ENCODE measurements at places on chromosomes 4 and X.
A peak's percentile ranks its signal among the peaks of the same experiment; 100 is the strongest.

DNA sequence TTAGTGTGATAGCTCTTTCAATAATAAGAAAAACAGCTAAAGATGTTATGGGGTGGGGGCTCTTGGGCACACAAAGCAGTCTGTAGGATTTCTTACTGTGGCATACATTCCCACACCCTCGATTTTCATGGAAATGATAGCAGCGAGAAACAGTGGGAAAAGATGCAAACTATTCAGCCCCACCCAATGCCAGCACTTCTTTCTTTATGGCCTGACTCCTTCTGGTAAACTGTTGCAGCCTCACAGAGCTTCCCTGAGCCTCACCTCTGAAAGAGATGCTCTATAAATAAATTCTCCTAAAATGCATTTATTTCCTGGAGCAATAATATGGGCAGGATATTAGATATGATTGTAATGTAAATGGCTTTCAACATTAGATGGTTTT, 910 bp downstream of the ANK2 start:
- DNase-seq: no peak

GRCh38 chrX:2767631-2768455, 16.0 kb downstream of the XG start:
- DNase-seq: no peak

DNA sequence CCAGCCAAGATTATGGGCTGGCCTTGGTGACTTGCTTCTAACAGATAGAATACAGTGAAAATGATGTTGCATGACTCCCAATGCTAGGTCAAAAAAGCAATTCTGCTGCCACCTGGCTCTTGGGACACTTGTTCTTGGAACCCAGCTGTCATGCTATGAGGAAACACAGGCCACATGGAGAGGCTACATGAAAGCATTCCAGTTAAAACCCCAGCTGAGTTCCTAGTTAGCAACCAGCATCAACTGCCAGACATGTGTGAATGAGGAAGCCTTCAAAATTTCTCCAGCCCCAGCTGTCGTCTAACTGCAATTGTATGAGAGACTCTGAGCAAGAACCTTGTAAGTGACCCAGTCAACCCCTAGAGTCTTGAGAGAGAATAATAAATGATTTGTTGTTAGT, 105.2 kb upstream of the FGF16 start:
- DNase-seq: no peak

DNA sequence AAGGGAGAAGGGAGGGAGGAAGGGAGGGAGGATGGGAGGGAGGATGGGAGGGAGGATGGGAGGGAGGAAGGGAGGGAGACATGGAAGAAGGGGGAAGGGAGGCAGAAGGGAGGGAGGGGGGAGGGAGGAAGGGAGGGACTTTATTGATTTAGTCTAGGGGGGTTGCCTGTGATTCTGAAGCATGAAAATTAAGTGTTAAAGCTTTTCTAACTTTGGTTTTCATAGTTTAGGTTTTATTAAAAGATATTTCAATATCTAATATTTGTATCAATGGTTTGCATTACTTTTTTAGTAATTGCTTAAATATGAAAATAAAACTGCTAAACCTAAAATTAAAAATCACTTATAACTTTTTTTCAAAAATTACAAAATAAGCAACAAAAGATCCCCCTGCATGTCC, 2.4 kb downstream of the PALLD start:
- DNase-seq: no peak

DNA sequence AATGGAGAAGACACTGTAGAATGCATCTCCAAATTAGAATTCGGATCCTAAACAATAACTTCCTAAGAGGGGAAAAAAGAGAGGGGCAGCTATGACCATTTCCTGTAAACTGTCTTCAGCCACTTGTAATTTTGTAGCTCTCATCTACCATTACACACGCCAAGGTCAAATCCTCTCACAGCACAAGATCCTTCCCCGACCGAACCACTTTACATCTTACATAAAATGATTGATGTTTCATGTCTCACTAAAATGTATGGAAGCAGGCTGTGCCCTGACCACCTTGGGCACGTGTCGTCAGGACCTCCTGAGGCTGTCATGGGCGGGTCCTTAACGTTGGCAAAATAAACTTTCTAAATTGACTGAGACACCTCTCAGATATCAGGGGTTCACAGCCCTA, 24.1 kb upstream of the PBDC1 start:
- DNase-seq: peak; percentile 4

- no peak for DNase-seq
Measured at GRCh38 chr4:159515314-159516025, 412.6 kb downstream of the RAPGEF2 start.

GRCh38 chr4:145404761-145405160, 76.9 kb upstream of the SMAD1 start:
- no peak for DNase-seq

- peak; percentile 16 for DNase-seq
Measured at GRCh38 chr4:151114986-151115385, 15.6 kb downstream of the RPS3A start.

GRCh38 chr4:2761035-2761923, 5.1 kb upstream of the TNIP2 start:
- DNase-seq: peak; percentile 52

- no peak for DNase-seq
Measured at GRCh38 chr4:182346250-182346649, 103.0 kb downstream of the TENM3 start.

- peak; percentile 75 for DNase-seq
Measured at GRCh38 chr4:26081795-26082498, 167.9 kb downstream of the SMIM20 start.

GRCh38 chr4:127309369-127310102, 323.2 kb upstream of the INTU start:
- DNase-seq: peak; percentile 11

- no peak for DNase-seq
Measured at GRCh38 chr4:16665942-16666551, 232.4 kb downstream of the LDB2 start.

GRCh38 chr4:39687014-39687413, 10.9 kb upstream of the UBE2K start:
- DNase-seq: no peak

DNA sequence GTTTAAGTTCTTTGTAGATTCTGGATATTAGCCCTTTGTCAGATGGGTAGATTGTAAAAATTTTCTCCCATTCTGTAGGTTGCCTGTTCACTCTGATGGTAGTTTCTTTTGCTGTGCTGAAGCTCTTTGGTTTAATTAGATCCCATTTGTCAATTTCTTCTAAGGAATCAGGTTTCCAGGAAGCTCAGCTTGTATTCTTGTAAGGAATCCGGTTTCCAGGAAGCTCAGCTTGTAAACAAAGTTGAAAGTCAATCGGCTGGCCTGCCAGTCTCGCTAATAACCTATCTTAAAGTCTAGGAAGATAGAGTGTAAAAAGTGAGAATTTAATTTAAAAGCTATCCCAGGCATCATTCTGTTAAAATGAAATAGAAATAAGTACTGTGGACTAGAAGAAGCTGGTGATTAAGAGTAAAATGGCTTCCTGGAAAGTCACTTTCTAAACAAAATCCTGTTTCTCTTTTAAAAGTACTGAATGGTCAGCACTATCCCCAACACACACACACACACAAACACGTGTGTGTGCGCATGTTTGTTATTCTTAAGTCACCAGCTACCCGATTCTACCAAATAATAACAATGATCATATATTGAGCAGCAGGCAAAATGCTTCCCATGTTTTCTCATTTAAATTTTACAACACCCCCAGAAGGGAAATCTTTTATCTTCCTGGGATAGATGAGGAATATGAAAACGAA, 171.7 kb downstream of the PAPSS1 start:
- peak; percentile 74 for DNase-seq

DNA sequence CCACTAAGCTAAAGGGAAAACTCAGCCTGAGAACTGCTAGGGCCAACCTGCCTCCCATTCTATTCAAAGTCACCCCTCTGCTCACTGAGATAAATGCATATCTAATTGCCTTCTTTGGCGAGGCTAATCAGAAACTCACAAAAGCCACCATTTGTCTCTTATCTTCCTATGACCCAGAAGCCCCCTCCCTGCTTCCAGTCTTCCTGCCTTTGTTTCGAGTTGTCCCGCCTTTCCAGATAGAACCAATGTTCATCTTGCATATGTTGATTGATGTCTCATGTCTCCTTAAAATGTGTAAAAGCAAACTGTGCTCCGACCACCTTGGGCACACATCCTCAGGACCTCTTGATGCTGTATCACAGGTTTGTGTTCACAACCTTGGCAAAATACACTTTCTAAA, 459.8 kb downstream of the FSTL5 start:
- no peak for DNase-seq

DNA sequence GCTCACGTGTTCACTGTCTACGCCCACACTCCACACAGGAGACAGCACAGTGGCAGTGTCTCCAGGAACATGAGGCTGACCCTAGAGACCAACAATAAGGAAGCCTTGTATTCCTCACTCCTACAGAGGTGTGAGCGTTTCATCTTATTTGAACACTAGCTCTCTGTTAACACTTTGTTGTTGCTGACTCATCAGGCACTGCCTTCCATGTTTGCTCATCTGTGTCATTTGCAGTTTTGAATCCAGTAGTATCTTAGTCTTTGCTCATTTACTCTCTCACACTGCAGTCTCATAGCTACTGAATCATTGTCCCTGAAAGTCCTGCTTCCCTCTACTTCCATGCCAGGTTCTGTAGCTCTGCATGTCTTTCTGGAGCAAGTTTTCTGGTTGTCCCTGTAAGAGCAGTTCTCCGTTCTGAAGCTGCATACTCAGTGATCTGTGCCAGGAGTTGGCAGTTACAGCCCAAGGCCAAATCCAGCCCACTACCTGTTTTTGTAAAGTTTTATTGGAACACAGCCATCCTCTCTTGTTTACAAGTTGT, 80.3 kb upstream of the DCLK2 start:
- DNase-seq: peak; percentile 91

GRCh38 chr4:187903106-187903505, 92.5 kb upstream of the ZFP42 start:
- DNase-seq: no peak

DNA sequence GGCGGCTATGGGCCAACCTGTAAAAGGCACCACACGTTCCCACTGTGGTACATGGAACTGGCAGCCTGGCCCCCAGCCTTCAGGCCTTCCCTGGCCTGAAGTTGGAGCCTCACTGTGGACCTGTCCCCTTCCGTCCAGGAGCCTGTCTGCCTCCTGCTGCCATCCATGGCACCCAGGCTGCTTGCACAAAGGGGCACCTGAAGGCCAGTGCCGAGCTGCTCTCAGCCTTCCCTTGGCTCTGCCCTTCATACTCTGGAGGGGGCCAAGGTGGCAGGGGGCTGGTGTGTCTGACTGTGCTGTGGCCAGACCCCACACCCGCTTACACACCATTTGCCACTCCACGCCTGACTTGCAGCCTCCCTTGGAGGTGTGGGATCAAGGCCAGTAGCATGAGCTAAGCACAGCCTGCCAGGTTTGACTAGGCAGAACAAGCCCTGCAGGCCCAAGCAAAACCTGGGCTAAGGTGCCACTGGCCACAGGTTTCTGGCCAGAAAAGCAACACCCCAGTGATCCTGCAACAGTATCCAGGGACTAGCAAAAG, 17.3 kb upstream of the GIMD1 start:
- no peak for DNase-seq

- no peak for DNase-seq
Measured at GRCh38 chr4:158163941-158164767, 8.7 kb downstream of the GASK1B start.

- no peak for DNase-seq
Measured at GRCh38 chr4:14087921-14088320, 460.4 kb upstream of the BOD1L1 start.

GRCh38 chr4:32847461-32847860, 2127.3 kb downstream of the PCDH7 start:
- DNase-seq: peak; percentile 8

- DNase-seq: no peak
Measured at GRCh38 chr4:98516441-98517217, 141.8 kb downstream of the TSPAN5 start.

DNA sequence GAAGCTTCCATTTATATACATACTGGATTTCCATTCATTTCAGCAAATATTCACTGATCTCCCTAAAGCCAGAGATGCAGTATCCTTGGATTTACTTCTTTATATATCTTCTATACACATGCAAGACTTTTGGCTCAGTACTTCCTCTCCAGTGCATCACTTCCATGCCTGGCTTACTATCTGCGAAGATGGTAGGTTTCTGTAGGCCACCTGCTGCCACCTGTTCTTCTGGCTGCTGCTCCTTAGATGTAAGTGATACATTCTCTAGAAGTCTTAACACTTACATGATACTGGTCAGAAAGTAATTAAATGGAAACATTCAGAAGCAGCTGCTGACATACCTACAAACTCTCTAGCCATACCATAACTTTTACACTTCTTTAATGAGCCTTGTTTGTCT, 48.9 kb downstream of the TBC1D9 start:
- no peak for DNase-seq

DNA sequence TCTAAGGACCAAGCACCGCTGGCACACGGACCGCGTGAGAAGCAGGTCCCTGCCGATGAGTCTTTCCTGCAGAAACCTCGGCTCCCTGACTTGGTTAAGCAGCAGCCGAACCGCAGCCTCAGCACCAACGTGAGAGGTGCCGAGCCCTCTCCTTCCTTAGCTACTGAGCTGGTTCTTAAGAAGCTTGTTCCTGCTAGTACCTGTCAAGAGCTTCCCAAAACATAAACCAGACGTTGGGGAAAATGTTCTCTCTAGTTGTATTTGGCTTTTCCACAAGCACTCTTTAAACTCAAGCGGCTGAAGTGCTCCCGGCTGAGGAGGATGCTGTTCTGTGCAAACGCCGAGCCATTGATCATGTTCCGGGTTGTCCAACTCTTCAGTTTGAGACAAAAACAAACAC, 29.3 kb upstream of the TLR3 start:
- DNase-seq: no peak

DNA sequence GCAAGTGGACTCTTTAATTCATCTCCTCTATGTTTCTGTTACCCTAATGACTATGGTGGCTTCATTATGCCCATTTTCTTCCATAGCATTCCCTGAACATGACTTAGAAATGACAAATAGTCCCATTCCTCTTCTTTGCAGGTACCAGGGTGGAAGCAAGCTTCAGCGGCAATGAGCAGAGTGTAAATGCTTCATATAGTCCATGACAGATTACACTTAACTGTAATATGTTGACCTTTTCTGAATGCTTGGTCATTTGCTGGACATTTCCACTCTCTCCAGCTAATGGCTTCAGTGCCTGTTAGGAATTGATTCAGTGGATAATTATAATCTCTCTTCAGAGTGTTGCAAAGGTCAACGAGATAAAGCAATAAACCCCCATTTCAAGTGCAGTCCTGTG, 129.7 kb upstream of the PRPS2 start:
- no peak for DNase-seq

DNA sequence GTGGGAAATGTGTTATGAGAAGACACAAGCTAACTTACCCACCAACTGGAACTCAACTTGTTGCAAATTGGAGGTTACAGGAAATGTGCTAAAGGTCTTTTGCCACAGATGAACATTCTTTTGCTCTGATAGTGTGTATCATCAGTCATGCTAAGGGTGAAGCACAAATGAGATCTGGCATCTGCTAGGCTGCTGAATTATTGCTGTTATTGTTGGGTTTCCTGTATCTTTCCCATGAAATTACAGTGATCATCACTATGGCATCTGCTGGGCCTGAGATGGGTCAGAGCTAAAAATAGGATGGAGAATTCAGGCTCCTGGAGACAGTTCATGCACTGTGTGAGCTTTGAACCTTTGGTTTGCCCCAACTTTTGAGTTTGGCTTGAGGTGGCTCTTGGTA, 124.5 kb downstream of the NPNT start:
- no peak for DNase-seq
